Naive thymus-derived CD4-positive, alpha-beta T cell (primary cell): ENCODE measurements at places on chromosomes 2 and 18. TPM values are rescaled to one million over a fixed set of nuclear protein-coding genes. Genes with fewer than 3 reads are reported as not detected.

CCL20 gene
- total RNA-seq, result 0.36 TPM in 1 of 2 replicates, not detected in the other

NCOA1 gene
- total RNA-seq, result 72.8 TPM

DYNAP gene
- not detected for total RNA-seq

TMEM163 gene
- not detected for total RNA-seq

KLHL30 gene
- total RNA-seq, result not detected

GPAT2 gene
- 1.7 TPM for total RNA-seq

EML6 gene
- total RNA-seq, result 1.5 TPM

MAPK4 gene
- not detected in 2 replicates for total RNA-seq

TPO gene
- not detected for total RNA-seq

ALPG gene
- not detected for total RNA-seq

OTX1 gene
- not detected for total RNA-seq

LRRTM1 gene
- not detected for total RNA-seq
